Stimulated activated CD8-positive, alpha-beta memory T cell treated with anti-CD3 and anti-CD28 coated beads, Interleukin-4, amount 100 ng/mL, for 1 hour (primary cell): ENCODE measurements at places on chromosomes 11 and 22.

DNA sequence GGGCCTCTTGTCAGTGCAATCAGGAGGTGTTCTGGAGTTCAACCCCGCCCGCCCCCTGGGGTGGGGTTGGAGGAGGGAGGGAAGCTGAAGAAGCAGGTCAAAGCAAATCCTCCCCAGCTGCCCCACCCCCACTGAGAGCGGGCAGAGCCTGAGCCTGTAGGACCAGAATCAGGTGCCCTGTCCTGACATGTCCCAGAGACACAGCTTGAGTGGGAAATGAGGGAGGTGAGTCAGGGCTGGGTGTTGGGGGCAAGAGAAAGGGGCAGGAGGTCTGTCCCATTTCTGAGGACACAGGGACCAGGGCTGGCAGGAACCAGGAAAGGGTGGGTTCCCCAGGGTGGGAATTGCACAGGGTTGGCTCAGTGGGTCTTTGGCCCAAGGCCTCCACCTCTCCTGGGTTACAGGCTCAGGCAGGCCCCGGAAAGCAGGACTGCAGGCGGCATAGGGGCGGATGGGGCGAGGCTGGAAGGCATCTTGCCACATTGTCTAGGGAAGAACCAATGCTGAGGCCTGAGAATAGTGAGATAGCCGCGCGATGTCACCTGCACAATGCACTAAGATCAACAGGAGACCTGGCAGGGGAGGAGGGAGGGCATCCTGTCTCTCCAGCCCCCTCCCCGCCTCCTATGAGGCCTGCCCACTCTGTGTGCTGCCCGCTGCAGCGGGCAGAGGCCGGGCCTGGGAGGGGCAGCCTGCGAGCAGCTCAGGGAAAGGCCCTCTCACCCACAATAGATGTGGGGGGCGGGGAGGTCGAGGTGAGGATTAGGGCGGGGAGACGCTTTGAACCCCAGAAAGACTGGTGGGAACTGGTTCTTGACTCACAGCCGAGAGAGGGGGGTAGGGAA, 32.4 kb downstream of the NECTIN1 start:
- DNase-seq, result no peak

DNA sequence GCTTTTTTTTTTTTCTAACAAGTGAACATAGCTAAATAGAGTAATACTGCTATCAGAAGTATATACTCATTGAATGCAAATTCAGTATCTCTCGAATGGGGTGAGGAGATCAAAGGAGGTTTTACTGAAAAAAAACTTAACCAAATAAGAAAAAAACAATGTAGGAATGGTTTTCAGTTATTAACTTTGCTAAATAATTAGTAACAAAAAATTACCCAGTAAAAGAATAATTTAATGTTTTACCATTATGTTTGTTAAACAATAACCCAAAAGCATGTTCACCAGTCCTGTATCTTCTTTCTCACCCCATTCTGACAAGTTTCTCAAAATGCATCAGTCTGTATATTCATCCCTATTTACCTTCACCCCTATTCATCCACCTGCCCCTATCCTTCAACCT, 22.6 kb upstream of the CTSC start:
- DNase-seq, result no peak

DNA sequence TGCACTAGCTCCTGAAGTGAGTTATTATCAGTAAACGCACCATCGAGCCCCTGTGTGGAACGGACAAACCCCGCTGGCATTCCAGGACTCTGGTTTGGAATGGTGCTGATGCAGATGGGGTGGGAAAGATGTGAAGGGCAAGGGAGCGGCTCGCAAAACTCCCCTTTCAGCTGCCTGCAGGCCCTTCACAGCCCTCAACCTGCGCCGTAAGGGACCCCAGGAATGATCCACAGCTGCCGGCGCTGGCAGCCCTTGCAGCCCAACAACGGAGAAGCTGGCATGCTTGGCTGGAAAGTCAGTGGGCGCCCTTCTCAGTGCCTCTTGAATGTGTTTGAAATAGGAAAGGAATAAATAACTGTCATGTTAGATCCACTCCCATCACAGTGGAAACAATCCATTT, 1445.5 kb downstream of the BRD1 start:
- DNase-seq, result no peak

DNA sequence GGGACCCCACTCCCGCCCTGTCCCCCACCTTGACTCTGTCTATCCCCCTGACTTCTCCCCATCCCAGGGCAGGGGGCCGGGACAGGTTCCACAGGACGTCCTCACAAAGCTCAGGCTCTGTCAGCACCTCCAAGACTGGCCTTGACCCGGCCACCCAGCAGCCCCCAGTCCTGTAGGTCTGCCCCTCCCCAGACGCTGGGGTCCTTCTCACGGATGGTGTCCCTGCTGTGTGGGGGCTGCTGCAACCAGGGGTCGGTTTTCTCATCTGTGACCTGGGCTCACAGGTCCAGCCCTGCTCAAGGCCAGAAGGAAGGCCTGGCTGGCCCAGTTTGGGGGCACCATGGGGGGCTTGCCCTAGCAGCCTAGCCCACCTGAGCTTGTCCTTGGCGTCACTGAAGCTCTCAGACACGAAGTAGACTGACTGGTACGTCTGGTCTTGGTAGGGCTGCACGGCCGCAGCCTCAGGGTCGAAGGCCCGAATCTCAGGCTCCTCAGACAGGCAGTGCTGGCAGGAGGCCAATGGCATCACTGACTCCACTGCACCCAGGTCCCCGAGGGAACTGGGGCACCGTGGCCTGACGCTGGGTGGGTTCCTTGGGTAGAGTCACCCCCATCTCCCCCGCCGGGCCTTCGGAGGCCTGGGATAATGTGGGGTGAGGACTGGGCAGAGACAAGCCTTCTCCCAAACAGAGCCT, 4.0 kb upstream of the INS start:
- DNase-seq, result no peak

- no peak for DNase-seq
Measured at GRCh38 chr11:76153571-76153923, 52.8 kb downstream of the WNT11 start.

- no peak for DNase-seq
Measured at GRCh38 chr22:19960491-19961200, 19.0 kb upstream of the TXNRD2 start.

DNA sequence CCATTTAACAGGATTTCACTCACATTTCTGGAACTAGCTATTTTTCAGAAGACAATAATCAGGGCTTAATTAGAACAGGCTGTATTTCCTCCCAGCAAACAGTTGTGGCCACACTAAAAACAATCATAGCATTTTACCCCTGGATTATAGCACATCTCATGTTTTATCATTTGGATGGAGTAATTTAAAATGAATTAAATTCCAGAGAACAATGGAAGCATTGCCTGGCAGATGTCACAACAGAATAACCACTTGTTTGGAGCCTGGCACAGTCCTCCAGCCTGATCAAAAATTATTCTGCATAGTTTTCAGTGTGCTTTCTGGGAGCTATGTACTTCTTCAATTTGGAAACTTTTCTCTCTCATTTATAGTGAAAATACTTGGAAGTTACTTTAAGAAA, 9.2 kb downstream of the PRSS23 start:
- DNase-seq, result no peak

DNA sequence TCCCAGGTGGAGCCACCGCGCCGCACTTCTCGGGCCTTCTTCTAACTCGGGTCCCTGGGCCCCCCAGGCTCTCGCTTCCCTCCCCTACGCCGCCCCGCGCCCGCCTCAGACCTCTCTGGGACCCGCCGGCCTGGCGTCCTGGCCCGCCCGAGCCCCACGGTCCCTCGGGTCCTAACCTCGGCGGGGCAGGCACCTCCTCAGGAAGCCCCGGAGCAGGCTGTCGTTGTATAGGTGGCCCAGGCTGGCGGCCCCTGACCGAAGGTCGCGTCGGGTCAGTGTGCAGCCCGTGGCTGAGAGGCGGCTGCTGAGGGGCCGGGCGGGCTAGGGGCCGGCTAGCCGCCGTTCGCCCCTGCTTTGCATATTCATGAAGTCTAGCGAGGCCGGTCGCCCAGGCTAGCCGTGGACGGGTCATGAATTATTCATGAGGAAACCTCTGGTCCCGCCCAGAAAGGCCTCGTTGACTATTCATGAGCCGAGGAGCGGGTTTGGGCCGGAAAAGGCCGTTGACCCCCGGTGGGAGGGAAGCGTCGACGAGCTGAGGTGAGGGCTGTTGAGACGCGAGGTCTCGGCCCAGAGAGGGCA, at the start of gene HORMAD2:
Gene HORMAD2, plus strand, starts transcription at position 513 of the 582 bp plus-strand sequence. CDS start 13,489 bp downstream, outside the sequence.
- DNase-seq, result no peak

DNA sequence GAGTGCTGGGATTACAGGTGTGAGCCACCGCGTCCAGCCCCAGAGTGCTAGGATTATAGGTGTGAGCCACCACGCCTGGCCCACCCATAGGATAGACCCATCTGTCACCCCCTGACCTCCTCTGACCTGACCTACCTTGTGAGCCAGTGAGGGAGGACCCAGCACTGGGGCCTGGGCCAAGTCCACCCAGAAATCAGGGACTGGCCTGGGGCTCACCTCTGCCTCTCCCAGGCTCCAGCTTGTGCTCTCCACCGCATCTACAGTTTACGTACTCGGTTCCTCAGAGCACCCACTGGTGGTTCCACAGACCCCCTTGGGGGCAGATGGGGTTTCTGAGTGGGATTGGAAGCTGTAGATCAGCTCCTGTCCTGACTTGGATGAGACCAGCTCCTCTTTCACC, 6.4 kb downstream of the SLC29A2 start:
- no peak for DNase-seq

DNA sequence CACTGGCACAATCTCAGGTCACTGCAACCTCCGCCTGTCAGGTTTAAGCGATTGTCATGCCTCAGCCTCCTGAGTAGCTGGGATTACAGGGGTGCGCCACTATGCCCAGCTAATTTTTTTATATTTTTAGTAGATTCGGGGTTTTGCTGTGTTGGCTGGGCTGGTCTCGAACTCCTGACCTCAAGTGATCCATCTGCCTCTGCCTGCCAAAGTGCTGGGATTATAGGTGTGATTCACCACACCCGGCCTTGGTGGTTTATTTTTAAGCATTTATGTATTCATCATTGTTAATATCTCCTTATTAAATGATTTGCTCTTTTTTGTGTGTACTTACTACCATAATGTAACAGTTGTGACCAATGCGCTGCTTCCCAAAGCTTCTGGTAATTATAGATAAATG, 171.7 kb downstream of the DDX10 start:
- no peak for DNase-seq

GRCh38 chr11:34267417-34267816, 90.4 kb downstream of the ABTB2 start:
- no peak for DNase-seq

DNA sequence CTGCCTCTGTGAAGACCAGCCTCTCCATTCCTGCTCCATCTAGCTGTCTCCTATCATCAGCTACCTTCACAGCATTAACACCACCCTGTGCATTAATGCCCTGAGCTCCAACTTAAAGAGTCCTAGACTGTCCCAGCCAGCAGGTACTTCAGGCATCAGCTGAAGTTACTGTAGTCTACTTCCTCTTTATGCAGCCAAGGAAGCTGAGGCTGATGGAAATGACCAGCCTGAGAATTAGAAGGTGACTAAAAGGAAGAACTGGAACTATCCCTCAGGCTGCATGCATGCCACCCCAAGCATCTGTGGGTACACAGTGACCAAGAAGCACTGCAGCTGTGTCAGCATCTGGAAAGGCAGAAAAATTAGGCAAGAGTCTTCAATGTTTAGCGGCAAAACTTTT, 28.2 kb downstream of the MS4A10 start:
- no peak for DNase-seq

DNA sequence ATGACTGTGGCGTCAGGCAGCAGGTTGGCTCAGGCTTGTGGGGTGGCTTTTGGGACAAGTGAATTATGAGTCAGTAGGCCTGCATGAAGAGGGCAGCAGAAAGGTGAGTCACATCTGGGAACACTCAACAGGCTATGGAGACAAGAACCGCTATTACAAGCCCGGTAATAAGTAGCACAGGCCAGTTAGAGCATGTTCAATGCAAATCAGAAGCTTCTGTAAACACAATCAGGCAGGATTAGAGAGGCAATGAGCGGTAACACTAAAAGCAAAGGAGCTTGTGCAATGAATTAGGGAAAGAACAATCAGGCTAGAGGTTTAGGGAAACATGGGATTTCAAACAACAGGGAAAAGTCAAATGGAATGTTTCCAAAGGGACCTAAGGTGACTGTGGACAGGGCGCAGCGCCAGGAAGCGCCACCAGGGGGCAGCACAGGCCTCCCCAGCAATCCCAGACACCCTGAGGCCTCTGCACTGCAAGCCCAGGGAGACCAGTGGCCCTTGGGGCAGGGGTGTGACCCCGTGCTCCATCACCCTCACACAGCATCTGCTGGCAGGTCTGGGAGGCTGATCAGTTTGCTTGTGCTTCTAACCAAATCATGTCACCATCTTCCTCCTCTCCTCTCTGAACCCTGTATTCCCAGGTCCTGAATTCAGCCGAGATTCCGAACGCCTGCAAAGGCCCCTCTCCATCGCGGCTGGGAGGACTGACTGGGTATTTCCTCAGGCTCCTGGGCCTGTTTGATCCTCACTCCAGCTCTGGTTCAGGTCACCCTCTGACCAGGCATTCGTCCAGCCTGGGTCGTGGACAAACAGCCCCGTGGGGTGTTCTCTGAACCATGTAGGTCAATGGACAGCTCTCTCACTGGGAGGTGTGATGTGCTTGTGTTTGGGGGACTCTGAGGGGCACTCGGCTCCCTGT, 50.0 kb downstream of the C11orf58 start:
- no peak for DNase-seq

- no peak for DNase-seq
Measured at GRCh38 chr11:34344768-34345539, 12.9 kb downstream of the ABTB2 start.

- no peak for DNase-seq
Measured at GRCh38 chr11:30560206-30561106, 25.7 kb downstream of the MPPED2 start.

DNA sequence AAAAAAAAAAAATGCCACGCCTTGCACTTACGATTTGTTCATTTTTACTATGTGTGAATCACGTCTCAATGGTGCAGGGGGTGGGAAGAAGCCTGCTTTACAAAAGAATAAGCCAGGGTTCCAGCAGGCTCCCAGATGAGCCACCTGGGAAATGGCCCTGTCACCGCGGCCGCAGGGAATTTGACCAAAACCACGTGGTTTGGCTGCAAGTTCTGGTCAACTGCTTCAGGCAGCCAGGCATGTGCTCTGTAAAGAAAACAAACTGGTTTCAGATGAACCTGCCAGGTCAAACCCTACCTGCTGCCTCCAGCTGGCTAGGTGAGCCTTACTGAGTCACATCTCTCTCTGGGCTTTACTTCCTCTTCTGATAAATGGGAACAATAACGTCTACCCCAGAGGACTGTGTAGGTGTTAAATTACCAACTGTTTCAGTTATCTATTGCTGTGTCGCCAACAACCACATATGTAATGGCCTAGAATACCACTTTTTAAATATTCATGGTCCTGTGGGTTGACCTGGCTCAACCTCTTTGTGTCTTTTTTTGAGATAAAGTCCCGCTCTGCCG, 30.5 kb upstream of the GCAT start:
- no peak for DNase-seq

GRCh38 chr11:59923813-59924212, 14.4 kb upstream of the OOSP1 start:
- DNase-seq, result no peak

GRCh38 chr22:36384766-36385481, 2.8 kb downstream of the MYH9 start:
- DNase-seq, result no peak

DNA sequence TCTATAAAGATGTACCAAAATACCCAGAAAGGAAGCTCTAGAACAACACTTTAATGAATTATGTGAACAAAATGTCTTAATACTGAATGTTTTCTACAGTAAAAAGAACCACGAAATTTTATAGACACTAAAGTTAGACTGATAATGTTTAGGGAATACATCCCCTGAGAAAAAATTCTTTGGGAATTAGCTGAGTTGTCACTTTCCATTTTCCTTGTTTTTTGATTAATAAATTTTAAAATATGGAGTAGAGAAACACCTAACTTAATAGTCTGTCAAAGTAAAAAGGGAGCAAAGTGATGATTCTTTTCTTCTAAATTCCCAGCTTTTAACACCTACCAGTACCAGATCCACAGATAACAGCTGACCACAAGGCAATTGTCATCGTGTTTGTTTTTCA, 23.1 kb upstream of the SCN3B start:
- no peak for DNase-seq
